HCT116 (cell line): ENCODE measurements at places on chromosomes 5 and 9. TPM values are rescaled to one million over a fixed set of nuclear protein-coding genes. Genes with fewer than 3 reads are reported as not detected.

The NRARP gene
- 22.2 TPM for total RNA-seq

DNA sequence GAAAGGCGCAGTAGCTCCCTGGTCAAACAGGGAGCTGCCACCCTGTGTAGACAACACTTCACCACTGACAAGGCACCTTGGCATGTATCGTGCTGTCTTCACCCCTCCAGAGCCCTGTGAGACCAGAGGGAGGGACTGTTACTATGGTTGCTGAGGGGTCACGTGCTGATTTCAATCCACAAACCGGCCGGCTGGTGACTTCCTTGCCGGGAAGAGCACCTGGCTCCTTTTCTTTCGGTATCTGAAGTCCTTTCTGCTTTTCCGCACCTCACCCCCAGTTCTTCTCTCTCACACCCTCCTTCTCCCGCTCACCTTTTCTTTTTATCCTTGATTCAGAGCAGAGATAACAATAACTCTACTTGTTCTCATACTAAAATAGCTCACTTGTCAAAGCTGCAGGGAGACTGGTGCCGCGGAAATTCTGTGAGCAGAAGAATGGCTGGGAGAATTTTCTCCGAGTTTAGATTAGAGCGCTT is 327.2 kb downstream of the ZSWIM6 start:
- DNase-seq = no peak
- H3K27me3 ChIP-seq = no peaks in the 10 kb centered on the region
- H3K27ac ChIP-seq = no peak overlapping the region
- H3K36me3 ChIP-seq = no peaks in the 10 kb centered on the region

- H3K27ac ChIP-seq = no peak overlapping the region
- no peak for DNase-seq
- no peaks in the 10 kb centered on the region for H3K27me3 ChIP-seq
- no peak overlapping the region for H3K4me3 ChIP-seq
Observed at GRCh38 chr5:125584140-125584520, 837.7 kb upstream of the ZNF608 start.

GRCh38 chr5:57889558-57889957 is 406.9 kb upstream of the ACTBL2 start:
- H3K36me3 ChIP-seq = no peaks in the 10 kb centered on the region
- no peak overlapping the region; the same call in 1 of the 2 replicates for H3K27ac ChIP-seq
- H3K4me3 ChIP-seq = peak overlapping the region; percentile 20
- H3K4me1 ChIP-seq = peaks cover 29% of the 10 kb centered on the region
- no peaks in the 10 kb centered on the region for H3K27me3 ChIP-seq

GRCh38 chr5:137304226-137304874 is 194.8 kb downstream of the SPOCK1 start:
- peaks cover 23% of the 10 kb centered on the region; the same call in 1 of the 2 replicates for H3K27me3 ChIP-seq
- no peak overlapping the region for H3K27ac ChIP-seq
- H3K4me1 ChIP-seq = no peaks in the 10 kb centered on the region
- DNase-seq = no peak
- no peak overlapping the region for H3K4me3 ChIP-seq
